ENCODE measurements at places on chromosomes 13 and 19.

DNA sequence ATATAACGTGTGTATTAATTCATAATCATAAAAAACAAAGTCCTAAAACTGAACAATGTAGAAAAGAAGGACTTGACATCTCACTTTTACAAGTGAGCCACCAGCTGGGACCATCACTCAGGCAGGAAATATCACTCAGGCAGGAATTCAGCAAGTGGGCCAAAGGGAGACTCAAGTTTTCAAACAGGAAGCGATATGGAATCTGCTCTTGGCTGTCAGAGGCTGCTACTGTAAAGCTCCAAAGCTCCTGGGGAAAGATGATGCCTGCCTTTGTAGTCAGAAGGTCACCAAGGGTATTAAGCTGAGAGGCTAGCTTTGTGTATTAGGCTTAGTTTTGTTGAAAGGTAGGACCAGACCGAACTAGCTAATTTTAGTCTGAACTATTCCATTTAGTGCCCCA is 5.5 kb upstream of the AKAP11 start:
- no peak for DNase-seq

DNA sequence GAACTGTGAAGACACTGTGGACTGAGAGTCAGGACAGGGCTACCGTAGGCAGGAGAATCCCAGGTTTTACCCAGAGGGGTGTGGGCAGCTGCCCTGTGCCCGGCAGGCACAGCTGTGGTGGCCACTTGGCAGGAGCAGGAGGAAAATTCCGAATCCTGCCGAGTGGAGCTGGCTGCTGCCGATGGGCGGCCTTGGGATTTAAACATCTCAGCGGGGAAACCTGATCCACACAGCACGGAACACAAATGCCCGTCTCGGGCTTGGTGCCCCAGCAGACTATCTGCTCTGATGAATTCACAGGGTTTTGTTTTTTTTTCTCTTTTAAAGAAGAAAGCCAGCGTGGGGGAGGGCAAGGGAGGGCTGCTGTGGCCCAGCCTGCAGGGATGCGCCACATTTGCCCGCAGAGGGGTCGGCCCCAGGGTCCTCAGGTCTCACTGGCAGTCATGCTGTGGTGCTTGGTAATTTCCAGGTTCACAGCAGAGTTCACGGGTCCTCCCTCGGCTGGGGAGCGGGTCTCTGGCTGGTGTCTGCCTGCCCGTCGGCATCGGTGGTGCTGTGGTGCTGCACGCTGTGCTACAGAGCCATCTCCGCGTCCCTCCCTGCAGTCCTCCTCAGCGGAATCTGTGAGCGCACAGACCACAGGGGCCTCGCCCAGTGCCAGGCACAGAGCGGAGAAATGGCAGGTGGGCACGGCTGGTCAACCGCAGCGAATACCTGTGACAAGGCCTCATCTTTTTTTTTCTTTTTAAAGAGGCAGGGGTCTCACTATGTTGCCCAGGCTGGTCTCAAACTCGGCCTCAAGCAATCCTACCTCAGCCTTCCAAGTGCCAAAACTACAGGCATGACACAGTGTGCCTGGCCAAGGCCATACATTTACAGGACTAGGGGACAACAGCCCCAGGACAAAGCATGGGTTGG is 28.1 kb downstream of the MPND start:
- DNase-seq, result no peak

DNA sequence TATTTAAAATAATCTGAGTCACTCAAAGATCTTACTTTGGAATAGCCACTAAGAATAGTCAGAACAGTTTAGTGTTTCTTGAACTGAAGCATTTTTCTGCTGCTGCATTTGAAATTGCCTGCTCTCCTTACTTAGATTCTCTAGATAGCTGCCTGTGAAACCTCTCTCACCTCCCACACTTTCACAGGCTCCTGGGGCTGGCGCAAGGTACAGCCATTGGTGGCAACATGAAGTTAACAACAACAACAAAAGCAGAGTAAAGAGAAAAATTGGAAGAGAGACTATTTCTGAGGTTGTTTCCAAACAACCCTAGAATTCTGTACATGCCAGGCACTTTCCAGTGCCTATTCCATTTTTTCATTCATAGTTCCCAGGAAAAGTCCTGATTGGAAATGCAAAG is 25.3 kb downstream of the SLITRK5 start:
- DNase-seq, result no peak

DNA sequence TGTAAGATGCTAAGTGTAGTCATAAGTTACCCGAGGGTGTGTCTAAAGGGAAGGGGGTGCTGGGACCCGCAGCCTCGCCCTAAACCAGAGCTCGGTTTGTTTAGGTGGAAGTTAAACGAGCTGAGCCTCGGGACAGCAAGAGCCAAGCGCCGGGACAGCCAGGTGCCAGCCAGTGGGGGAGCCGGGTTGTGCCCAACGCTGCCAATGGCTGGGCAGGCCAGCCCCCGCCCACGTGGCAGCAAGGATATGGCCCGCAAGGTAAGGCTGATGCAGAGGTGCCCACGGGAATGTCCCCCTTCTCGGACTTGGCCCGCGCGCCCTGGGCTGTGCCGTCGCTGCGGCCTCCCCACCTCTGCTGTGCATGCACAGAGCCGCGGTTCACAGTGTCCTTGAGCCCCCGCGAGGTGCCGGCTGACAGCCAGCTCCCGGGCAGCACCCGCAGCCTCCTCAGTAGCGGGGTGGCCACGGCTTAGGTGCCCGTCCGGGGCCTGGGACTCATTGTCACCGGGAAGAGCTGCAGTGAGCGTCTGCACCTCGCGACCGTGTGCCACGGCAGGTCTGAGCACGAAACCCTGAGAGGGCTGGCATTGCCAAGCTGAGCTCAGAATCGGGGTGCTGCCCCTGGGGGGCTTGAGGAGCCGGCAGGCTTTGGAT is 9.3 kb upstream of the RPS15 start:
- DNase-seq, result no peak

- no peak for DNase-seq
These were observed 121.0 kb downstream of the CRYL1 start for GRCh38 chr13:20404488-20405222.

GRCh38 chr13:36801035-36801434 is 18.0 kb upstream of the RFXAP start:
- no peak for DNase-seq

All from RWPE1 (cell line).